ENCODE measurements at places on chromosomes 2 and 18.

DNA sequence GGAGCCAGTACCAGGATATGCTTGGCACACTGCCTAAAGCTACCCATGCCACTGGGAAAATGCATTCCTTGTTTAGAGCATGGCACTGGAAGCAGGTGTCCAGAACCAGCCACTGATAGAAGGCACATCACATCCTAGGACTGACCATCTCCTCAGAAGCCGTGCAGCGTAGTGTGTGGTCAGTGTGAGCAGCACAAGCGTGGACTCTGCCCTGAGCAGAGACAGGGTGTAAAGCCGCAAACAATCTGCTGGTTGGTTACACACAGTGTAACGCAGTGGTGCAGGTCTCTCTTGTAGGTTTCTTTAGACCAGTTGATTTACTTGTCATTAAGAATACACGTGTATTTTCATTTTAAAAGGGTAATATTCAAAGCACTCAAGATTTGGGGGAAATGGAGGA, 377.8 kb upstream of the HS6ST1 start:
- DNase-seq = no peak

DNA sequence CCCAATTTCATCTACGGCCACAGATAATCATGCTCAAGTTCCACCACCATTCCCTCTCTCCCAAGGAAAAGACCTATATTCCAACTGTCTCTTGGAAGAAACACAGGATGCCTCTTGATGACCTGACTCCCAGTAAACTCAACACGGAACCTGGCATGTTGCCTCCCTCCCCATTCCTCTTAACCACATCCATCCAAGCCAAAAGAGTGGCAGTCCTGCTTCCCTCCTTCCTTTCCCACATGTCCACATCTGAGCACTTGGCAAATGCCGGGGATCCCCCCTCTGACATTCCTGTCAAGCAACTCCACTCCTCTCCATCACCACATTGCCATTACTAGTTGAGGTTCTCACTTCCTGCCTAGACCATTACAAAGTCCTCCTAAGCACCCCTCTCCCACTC, 49.4 kb downstream of the PID1 start:
- no peak for DNase-seq

- DNase-seq = no peak
Measured at GRCh38 chr2:68692511-68692910, 42.1 kb upstream of the ARHGAP25 start.

- DNase-seq = no peak
Measured at GRCh38 chr2:237431372-237431771, 17.4 kb upstream of the COL6A3 start.

Measured in GM13977 (cell line).